CD4-positive, alpha-beta T cell treated with Interleukin-21 for 1 hour (primary cell): ENCODE measurements at places on chromosomes 2 and 18.
A peak's percentile ranks its signal among the peaks of the same experiment; 100 is the strongest.

DNA sequence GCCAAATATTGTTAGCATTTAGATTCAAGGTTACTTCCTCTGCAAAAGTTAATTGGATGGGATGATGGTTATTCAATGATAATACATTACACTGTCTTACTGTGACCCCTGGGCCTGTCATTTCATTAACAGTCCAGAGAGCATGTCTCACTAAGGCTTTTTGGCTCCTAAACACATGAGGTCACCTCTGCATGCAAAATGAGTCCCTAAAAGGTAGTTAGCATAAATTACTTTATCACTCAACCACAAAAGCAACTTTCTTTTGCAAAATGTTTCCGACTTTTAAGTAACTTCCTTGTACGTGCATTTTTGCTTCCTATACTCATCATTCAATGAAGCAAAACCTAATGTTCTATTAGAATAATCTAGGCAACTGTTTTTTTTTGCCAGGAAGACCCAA is 16.8 kb upstream of the AGFG1 start:
- no peak for DNase-seq

GRCh38 chr2:84278386-84278785 is 180.7 kb downstream of the SUCLG1 start:
- DNase-seq: no peak

GRCh38 chr2:197251576-197251975 is 59.0 kb downstream of the ANKRD44 start:
- DNase-seq: no peak

- no peak for DNase-seq
Measured at GRCh38 chr2:64322433-64322832, 131.5 kb upstream of the LGALSL start.

- no peak for DNase-seq
Measured at GRCh38 chr2:48902521-48902920, 147.0 kb upstream of the LHCGR start.

GRCh38 chr18:74132201-74132600 is 15.4 kb downstream of the FBXO15 start:
- no peak for DNase-seq

- peak; percentile 80 for DNase-seq
Measured at GRCh38 chr2:8685697-8686358, 4.0 kb downstream of the ID2 start.

DNA sequence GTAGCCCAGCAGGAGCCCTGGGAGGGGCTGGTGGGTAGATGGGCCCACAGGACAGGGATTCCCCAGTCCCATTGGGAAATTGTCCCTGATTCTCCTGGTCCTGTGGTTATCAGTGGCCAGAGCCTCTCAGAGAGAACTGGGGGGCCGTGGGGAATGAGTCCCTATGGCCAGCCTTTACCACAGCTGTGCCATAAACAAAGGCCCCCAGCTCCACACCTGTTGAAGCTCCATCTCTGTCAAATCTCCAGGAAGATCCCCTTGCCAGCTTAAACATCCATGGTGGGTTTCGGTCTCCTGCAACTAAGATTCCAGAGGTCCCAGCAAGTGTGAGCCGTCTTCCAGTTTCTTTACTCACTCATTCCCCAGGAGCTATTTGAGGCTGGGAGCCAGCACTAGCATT is 897.1 kb downstream of the LRRTM4 start:
- no peak for DNase-seq

DNA sequence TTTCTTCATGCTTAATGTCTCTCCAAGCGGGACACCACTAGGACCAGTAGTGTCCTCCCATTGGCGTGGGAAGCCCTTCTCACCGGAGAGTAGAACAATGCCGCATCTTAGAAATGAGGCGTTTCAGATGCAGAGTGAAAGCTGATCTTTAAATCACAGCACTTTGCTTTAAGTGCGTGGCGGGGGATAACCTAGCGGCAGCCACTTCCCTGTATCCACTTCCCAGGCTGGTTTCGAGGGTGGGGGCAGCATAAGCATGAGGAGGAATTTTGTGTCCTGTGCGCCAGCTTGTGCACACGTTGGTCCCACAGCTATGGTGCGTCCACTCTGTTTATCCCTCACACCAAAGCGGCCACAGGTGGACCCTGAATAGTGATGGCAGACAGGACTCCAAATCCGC is 63.1 kb downstream of the MBP start:
- DNase-seq: no peak

DNA sequence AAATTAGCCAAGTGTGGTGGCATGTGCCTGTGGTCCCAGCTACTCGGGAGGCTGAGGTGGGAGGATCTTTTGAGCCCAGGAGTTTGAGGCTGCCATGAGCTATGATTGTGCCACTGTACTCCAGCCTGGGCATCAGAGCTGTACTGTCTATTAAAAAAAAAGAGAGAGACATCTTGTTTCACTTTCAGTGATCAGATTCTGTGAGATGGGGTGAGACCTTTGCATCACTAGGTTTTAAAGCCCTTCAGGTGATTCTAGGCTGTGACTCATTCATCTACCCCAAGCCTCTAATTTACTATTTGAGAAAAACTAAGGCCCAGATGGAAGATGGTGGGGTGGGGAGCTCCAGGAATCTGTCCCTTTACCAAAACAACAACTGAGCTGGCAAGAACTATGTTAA is 7.1 kb downstream of the C2orf92 start:
- DNase-seq: no peak

- peak; percentile 27 for DNase-seq
Measured at GRCh38 chr2:9712263-9712662, 81.5 kb upstream of the YWHAQ start.

GRCh38 chr18:80067321-80067720 is 33.1 kb downstream of the RBFA start:
- no peak for DNase-seq

GRCh38 chr2:166614503-166614902 is 120.5 kb upstream of the SCN7A start:
- no peak for DNase-seq

DNA sequence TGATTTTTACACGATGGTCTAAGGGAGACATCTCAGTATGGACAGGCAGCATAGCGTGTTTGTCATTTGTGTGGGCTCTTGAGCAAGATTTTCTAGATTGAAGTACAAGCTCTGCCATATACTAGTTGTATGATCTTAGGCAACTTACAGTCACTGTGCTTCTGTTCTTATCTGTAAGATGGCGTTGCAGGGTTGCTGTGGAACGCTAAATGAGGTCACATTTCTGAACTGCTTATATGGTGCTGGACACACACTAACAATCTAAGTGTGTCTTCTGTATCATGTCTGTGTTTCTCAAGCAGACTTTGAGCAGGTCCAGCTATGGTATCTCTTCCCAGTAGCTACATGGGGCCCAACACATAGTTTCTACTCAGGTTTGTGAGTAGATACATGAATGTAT is 29.2 kb downstream of the PARD3B start:
- no peak for DNase-seq

GRCh38 chr18:57527556-57528229 is 58.8 kb downstream of the FECH start:
- DNase-seq: no peak

DNA sequence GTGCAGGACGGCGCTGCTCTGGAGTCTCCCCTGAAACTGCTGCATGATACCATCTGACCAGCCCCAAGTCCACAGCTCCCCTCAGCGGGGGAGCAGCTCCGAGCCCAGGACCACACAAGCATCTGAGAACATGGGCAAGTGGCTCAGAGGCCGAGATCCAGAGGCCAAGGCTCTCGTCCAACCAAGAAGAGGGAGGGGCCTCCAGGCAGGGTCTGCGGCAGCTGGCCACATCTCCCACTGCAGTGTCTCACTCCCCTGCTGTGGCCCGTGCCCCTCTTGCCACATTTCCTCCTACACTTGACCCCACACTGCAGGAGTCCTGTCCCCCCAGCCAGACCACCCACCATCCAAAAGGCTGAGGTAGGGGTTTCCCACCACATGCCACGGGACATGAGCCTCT is 50.2 kb downstream of the TFCP2L1 start:
- no peak for DNase-seq

DNA sequence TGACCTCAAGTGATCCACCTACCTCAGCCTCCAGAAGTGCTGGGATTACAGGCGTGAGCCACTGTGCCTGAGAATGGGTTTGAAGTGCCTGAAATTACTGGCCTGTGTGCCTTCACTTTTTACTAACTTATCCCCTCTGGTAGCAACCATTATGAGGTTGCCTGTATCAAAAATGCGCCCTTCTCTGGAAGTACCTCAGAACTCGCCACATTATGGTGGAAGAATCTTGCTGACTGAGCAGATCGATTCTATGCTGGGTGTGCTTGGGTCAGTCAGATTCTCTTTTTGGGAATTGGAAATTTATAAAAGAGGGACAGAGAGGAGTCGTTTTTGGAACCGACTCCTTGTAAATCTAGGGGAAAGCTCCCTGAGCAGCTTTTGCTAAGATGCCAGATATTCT is 8.2 kb downstream of the LHCGR start:
- no peak for DNase-seq

DNA sequence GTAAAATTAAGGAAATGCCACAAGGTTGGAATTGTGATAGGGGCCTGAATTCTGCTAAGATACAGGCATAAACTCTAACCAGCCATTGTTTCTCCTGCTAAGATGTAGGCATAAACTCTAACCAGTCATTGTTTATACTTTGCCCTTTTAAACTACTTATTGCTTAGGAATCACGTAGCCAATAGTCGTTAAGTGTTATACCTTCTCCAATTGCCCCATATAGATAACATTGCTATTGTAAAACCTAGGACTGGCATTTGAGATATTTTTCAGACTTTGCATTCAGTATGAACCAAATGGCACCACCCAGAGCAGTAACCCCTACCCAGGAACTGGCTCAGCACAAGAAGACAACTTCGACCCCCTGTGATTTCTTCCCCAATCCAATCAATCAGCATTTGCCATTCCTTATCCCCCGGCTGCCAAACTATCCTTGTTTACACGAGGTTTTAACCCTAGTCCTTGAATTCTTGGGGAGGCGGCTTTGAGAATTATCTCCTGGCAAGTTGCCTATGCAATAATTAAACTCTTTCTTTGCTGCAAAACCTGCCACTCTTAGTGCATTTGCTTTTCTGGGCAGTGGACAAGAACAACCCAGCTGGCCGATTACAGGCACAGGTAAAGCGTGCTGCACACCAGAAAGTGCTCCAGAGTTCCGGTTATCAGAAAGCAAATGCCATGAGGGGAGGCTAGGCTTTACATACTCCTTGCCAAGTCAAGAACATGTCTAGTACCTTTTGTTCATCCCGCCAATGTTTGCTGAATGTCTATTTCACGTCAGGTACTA is 167.6 kb downstream of the LAMA1 start:
- no peak for DNase-seq

DNA sequence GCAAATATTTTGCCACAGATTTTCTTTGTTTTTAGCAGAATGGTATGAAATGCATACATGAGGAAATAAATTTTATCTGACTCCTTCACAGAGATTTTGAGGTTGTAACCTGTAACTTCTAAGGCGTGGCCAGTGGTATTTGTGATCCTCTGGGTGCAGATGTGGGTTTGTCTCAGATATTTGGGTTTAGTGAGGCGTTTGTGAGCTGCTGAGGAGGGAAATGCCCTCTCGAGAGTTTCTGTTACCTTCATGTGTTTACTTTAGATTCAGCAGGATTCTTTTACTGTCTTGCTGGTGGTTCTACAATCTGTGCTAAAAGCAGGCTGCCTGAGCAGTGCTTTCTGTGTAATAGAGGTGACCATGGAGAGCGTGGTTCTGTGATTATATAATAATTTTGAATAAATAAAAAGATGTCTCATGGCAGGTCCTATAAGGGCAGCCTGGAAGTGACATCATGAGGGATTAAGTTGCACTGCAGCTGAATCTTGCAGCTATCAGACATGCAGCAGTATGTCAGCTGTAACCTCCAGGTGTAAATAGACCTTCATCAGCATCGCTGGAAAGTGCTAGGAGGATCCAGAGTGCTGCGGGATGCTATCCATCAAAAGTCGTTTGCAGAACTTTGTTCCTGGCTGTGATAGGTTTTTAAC is 34.1 kb downstream of the TANC1 start:
- no peak for DNase-seq

DNA sequence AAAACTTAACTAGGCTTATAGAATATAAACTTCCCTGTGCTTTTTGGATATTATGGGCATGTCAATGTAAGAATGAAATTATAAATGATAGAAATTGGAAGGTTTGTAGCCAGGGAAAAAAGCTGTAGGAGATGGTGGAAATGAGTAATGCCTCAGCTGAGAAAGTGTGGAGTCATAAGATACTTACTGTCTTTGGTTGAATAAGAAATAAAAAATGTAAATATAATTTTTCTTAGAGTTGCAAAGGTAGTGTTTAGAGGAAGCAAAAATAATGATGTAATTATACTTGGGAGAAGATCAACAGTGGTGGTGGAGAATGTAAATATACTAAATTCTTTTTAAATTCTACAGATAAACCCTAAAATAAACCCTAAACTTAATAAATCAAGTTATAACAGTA is 26.2 kb upstream of the RND3 start:
- no peak for DNase-seq

- peak; percentile 50 for DNase-seq
Measured at GRCh38 chr18:22465859-22466457, 48.2 kb upstream of the CTAGE1 start.

GRCh38 chr2:238850091-238850490 is 2.2 kb downstream of the TWIST2 start:
- no peak for DNase-seq

DNA sequence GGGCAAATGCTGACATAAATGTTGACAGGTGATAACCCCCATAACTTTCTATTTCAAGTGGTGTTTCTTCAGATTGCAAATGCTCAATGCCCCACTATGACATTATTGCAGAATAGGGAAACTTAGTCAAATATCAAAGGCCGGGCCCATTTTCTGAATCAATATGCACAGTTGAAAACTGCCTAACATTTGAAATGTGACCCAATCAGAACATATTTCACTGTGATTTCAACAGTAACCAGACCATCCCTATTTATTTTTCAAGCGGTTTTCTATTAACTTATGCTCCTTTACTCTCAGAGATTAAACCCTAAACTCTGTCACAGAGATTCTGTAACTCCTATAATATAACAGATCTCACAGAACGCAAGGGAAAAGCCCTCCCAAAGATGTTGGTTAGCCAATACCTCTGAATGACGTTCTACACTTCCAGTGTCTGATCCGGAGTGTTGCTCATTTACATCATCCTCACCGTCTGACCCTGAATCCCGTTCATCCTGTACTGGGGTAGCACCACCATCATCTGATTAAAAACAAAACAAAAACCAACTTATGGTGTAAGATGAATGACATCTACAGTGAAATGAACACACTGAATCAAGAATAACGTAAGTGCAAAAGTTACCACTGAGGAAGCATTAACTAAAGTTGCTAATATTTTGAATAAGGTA is 2.9 kb downstream of the IWS1 start:
- peak; percentile 4 for DNase-seq

DNA sequence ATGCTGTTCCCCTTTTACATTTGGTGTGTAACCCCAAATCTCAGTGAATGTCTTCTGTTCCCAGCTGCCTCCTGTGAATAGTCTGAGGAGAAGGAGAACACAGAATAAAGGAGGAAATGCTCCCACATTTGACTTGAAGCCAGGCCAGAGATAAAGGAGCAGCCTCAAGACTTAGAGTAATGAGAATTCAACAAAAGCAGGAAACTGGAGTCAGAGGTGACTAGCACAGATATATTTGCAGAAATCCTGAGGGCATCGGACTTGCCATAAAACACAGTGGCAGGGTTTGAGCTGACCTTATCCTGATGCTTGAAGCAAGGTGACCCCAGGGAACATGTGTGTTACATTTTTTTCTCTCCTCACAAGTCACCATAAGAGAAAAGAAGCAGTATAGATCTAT is 291.4 kb upstream of the RND3 start:
- no peak for DNase-seq
